ENCODE measurements at places on chromosomes 13 and 19.

- DNase-seq: no peak
These were observed 33.2 kb upstream of the KATNAL1 start for GRCh38 chr13:30340331-30341250.

- DNase-seq: no peak
These were observed 277.8 kb downstream of the ABCC4 start for GRCh38 chr13:95023405-95023804.

GRCh38 chr19:5536337-5536894 lies 31.3 kb downstream of the TINCR start:
- no peak for DNase-seq

DNA sequence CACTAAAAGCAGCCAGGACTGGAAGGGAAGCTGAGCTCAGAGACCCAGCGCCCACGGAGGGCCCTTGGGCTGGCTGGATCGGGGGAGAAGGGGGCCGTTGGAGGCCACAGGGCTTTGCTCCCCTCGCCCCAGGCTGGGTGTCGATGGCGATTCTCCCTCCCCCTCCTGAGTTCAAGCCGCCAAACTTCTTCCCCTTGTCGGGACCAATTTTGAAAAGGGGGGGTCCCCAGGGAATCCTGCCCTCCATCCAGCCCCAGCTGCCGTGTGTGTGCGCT lies 61.2 kb downstream of the COLGALT1 start:
- no peak for DNase-seq

DNA sequence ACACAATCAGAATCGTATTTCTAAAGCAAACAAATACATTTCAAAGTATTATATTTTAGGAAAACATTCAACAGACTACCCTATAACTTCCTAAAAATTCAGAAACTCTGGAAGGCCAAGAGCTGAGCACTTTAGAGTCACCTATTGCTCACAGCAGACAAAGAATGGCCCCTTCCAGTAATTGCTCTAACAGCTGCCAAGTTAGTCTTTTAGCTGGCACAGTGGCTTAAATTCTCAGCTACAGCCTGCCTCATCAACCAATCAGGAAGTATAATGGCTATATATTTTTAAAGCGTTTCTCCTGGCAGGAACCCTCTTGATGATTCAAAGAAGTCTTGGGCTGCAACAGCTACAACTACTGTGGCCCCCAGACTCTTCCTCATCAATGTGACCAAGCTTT lies 14.9 kb upstream of the SLITRK5 start:
- DNase-seq: no peak

GRCh38 chr13:92256211-92256610 lies 857.8 kb downstream of the GPC5 start:
- DNase-seq: no peak

DNA sequence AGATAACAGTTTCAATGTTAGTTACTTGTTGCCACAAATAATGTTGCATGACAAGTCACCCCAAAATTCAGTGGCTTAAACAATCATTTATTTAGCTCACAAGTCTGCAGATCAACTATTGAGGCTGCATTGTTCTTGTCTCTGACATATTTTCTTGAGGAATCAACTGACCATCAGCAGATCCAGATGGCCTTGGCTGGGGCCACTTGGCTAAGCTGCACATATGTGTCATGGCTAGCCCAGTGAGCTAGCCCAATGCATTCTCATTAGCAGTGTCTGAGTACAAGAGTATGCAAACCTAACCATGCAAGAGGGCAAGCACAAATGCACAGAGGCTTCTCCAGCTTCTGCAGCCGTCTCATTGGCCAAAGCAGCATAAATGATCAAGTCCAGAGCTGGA lies 180.4 kb downstream of the DNAJC15 start:
- DNase-seq: no peak

DNA sequence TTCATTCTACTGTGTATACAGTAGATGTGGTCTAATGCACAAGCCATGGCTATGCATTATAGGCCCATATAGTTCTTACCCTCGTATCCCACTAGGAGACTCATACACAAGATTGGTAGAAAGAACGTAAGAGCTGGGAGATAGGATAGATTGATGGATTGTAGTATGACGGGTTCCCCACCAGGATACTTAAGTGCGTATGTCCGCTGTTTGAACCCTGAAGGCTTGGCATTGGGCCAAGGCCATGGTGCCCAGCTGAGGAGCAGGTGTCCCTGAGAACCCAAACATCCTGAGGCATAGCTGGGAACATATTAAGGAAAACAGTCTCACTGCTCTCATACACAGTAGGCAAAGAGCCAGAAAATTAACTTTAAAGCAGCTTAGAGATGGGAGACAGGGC lies 617.5 kb upstream of the KLF12 start:
- no peak for DNase-seq

GRCh38 chr19:11324748-11325389 lies 14.6 kb downstream of the RAB3D start:
- DNase-seq: no peak
